Cortex of kidney (tissue), 1 donor: ENCODE measurements at places on chromosomes 13 and 19.

GRCh38 chr19:18418483-18419194 is 559 bp upstream of the SSBP4 start:
- DNase-seq = no peak

GRCh38 chr19:48118131-48118517 is 7.5 kb upstream of the PLA2G4C start:
- no peak for DNase-seq

- no peak for DNase-seq
Measured at GRCh38 chr13:109700176-109700575, 86.2 kb downstream of the IRS2 start.

DNA sequence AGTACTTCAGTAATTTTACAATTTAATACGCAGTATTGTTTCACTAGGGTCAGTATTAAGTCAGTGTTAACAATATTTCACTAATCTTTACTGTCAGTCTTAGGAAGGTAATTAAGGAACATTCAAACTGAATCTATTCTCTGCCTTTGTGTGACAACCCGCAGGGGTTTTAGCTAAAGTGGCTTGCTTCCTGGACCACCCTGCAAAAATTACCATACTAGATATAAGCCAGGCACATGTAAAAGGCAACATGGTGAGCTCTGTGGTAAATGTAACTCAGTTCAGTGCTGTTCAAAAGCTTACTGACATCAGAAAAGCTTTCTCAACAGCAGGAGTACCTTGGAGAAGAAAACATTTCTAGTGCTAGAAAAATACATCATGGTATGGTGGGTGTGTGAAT is 116.7 kb downstream of the FREM2 start:
- DNase-seq = no peak

- no peak for DNase-seq
Measured at GRCh38 chr19:8259142-8259921, 48.8 kb downstream of the CD320 start.

DNA sequence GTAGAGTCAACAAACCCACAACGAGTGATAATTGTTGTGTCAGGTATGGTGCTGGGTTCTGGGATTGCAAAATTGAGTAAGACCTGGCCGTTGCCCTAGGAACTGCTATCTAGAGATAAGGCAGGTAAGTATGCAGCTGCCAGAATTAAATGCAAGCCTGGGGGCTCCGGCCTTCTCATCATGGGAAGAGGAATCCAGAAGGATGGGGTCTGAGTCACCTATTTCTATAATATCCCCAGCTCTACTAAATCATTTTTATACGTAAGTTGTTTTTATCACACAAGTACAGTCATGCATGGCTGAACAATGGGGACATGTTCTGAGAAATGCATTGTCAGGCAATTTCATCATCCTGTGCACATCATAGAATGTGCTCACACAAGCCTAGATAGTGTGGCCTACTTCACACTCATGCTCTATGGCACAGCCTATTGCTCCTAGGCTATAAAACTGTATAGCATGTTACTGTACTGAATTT is 203.0 kb downstream of the KLF5 start:
- no peak for DNase-seq

GRCh38 chr19:33241530-33242101 is 16.0 kb upstream of the SLC7A10 start:
- no peak for DNase-seq

DNA sequence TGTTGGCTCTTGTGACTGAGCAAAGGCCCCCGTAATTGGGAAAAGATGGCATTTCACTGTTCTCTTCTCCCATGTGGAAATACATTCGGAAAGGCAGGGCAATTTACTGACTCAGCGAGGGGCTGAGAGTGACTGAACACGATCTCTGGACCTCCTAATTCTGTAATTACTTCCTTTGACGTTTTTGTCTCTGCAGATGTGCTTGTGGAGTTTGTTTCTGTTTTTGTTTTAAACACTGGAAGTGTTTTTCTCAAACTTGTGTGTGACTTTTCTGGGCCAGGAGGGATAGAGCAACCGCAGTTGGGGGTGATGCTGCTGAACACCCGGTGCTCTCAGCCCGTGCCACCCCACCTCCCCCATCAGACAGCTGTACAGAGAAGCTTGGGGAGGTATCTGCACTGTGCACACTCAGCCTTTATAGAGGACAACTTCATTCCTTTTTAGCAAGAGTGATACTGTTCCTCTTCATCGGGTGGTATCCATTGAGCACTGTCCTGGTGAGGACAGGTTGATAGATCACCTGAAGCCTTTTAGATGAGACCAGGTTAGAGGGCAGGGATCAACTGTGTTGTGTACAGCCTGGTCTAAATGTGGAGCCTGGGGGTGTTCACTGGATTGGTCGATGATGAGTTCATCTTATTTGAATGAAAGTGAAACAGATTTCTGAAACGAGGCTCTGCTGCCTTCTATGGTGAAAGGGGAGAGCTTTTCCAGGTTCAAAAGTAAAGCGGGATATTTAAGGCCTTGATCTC is 117.4 kb downstream of the ESD start:
- DNase-seq = no peak

DNA sequence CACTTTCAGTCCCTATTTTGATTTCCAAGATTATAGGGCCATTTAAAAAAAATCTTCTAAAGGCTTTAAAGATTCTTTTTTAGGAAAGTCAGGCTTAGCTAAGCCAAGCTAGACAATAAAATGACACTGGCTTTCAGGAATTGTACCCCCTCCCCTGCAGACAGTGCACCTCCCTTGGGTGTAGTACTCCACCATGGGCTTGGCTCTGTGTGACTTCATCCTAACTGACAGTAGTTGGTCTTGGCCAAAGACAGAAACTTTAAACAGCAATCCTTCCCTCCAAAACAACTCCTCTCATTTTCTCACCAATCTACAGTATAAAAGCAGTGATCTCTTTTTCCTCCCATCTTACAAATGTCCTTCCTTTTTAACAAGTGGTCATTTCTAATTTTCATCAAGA is 283.0 kb downstream of the DNAJC15 start:
- no peak for DNase-seq

DNA sequence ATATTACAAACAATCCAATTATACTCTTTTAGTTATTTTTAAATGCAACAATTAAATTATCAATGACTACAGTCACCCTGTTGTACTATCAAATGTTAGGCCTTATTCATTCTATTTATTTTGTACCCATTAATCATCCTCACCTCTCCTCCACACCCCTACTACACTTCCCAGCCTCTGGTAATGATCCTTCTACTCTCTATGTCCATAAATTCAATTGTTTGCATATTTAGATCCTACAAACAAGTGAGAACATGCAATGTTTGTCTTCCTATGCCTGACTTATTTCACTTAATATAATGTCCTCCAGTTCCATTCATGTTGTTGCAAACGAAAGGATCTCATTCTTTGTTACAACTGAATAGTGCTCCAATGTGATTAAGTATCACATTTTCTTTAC is 1414.6 kb downstream of the SLITRK1 start:
- no peak for DNase-seq

DNA sequence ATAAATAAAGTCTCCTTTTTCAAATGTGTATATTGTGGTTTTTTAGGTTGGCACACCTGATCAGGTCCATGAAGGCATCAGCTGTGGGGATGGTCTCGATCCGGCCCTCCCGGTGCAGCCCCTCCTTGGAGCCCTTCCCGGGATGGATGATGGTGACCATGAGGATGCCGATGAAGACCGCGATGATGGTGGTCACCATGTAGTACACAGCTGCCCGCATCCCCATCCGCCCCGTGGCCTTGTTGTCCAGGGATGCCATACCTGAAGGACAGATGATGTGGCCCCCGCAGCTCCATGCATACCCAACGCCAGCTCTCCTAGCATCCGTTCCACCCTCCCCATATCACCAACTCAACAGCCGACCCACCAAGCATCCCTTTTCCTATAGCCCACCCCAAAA is 11.4 kb downstream of the SLC1A6 start:
- no peak for DNase-seq

DNA sequence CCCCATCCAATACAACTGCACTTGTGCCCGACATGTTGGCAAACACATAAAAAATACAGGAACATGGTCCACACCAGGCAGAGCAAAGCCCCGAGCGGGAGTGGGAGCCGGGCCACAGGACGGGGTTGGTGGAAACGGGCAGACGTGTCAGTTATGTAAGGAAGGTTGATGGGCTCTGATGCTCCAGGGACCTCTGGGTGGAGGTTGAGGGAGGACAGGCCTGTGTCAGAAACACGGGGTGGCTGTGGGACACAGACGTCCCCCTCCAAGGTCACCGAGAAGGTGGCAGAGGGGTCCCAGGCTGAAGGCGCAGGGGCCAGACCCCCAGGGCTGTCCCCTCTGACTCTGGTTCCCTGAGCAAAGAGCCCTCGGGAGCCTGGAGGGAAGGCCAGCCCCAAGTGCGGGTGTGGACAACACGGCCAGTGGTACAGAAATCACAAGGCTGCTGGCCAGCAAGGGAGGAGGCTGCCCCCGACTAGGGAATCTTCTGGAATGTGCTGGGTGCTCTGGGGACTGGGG is 31.4 kb upstream of the C13orf46 start:
- DNase-seq = no peak

GRCh38 chr13:60288569-60288968 is 108.5 kb upstream of the TDRD3 start:
- no peak for DNase-seq

- DNase-seq = no peak
Measured at GRCh38 chr13:67369895-67370660, 139.9 kb upstream of the PCDH9 start.

GRCh38 chr13:66162470-66162869 is 1067.7 kb downstream of the PCDH9 start:
- no peak for DNase-seq

- no peak for DNase-seq
Measured at GRCh38 chr19:46571495-46571894, 29.6 kb upstream of the CALM3 start.

- no peak for DNase-seq
Measured at GRCh38 chr13:98824376-98825160, 72.1 kb upstream of the SLC15A1 start.

- no peak for DNase-seq
Measured at GRCh38 chr19:4510435-4511255, 7.6 kb downstream of the PLIN4 start.

- DNase-seq = no peak
Measured at GRCh38 chr13:102642475-102642874, 45.7 kb downstream of the TPP2 start.

- DNase-seq = no peak
Measured at GRCh38 chr13:19581675-19582074, 20.3 kb upstream of the TPTE2 start.

- DNase-seq = no peak
Measured at GRCh38 chr19:48424694-48425219, 21.0 kb upstream of the GRWD1 start.

DNA sequence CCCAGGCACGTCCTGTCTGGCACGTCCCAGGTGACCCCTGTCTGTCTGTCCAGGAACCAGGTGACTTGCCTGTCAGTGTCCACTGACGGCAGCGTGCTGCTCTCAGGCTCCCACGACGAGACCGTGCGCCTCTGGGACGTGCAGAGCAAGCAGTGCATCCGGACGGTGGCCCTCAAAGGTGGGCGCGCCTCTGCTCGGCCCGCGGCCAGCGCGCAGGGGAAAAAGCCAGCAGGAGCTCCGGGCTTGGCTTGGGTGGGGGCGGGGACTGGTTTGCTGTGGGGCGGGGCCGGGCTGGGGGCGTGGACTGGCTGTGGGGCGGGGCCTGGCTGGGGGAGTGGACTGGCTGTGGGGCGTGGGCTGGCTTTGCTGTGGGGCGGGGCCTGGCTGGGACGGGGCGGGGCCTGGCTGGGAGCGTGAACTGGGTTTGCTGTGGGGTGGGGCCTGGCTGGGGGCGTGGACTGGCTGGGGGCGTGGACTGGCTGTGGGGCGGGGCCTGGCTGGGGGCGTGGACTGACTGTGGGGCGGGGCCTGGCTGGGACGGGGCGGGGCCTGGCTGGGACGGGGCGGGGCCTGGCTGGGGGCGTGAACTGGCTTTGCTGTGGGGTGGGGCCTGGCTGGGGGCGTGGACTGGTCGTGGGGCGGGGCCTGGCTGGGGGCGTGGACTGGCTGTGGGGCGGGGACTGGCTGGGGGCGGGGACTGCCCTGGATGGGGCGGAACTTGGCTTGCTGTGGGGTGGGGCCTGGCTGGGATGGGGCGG is 7.2 kb downstream of the WDR18 start:
- DNase-seq = no peak

GRCh38 chr13:34040863-34041262 is 222.9 kb downstream of the RFC3 start:
- DNase-seq = no peak

DNA sequence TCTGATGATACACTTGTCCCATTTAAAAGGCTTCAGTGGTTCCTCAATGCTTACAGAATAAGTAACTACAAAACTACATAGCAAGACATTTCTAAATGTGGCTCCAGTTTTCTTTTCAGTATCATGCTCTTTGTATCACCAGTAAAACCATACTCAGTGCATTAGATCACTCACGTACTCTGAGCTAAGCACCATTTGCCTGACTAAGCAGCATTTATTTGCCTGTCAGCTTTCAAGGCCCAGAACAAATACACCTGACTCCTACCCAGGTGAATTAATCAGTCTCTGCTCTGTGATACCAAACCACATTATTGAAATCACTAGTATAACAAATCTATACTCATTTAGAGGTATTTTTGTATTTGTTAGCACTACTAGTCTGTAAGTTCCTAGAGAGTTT is 47.4 kb upstream of the PCDH20 start:
- no peak for DNase-seq

DNA sequence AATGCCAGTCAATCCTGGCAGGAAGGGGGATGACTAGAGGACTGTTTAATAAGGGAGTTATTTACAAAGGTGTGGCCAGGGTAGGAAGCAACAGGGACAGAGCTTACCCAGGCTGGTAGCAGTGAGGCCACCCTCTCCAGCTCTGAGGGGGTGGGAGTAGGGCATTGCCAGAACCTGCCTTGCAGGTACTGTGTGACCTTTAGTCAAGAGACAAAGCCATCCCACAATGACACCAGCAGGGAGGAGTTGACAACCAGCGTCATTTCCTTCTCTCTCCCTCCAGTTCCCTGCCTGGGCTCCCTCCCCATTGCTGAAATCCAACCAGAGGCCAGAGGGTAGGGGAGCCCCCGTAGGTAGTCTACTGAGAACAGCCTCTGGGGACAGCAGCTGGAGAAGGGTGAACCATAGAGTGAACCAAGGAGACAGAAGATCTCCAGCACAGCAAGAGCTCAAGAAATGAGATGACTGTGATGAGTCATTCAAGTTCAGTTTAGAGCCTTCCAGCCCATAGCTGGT is 33.3 kb upstream of the SPATA13 start:
- no peak for DNase-seq

- no peak for DNase-seq
Measured at GRCh38 chr19:57231686-57232085, 863 bp downstream of the AURKC start.
